ENCODE measurements at places on chromosomes 11 and 22.
A peak's percentile ranks its signal among the peaks of the same experiment; 100 is the strongest.

- DNase-seq = no peak
Measured at GRCh38 chr11:2667940-2668339, 31.9 kb downstream of the KCNQ1OT1 start.

GRCh38 chr11:862081-862661 lies 19.5 kb downstream of the TSPAN4 start:
- no peak for DNase-seq

GRCh38 chr22:18947905-18948304 lies 11.8 kb upstream of the PRODH start:
- DNase-seq = no peak

GRCh38 chr22:23144432-23144831 lies 845 bp upstream of the RAB36 start:
- no peak for DNase-seq

GRCh38 chr22:46929046-46929709 lies 166.7 kb downstream of the TBC1D22A start:
- DNase-seq = no peak

DNA sequence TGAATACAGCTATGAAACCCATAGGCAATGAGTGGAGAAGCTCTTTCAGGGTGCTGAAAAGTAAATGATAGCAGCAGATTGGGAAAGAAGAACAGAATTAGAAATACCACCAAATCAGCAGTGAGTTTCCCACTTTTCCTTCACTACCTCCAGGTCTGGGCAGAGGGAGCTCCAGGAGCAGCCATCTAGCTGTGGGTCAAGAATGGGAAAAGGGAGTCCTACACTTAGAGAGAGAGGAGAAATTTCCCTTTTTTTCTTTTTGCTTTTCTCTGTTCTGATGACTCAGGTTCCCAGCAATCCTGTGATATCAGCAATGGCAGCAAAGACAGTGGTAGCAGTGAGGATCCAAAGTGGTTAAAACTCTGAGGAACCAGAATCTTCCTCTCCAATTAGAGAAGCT lies 263.9 kb downstream of the NXPE2 start:
- DNase-seq = no peak

GRCh38 chr22:44146088-44146861 lies 34.5 kb upstream of the PARVG start:
- DNase-seq = no peak

GRCh38 chr22:42683578-42684283 lies 34.5 kb upstream of the CYB5R3 start:
- no peak for DNase-seq

- no peak for DNase-seq
Measured at GRCh38 chr11:48025293-48025983, 45.1 kb downstream of the PTPRJ start.

DNA sequence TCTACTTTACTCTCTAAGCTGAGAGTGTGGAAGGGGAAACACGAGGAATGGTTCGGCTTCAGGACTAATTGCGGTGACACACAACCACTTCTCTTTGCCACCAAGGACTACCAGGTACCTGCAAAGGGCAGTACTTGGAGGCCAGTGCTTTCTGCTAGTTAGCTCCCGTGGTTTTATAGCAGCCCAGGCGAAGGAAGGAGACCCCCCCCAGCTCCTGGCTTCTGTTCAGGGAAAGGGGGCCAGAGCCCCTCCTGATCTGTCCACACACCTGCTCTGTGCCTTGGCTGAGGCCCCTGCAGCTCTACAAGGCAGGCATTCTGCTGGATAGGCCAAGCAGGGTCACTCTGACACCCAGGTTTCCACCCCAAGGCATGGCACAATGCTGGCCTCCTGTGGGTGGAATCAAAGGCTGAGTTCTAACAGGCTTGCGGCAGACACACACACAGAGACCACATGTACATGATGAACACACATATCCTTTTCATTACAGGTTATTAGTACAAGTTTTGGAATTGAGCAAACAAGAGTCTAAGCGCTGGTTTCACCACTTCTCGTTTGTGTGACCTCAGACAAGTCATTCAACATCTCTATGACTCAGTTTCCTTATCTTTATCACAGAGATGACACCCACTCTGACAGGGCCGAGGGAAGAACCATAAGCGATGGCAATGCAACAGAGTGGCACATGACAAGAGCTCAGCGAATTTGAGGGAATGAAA lies 7.5 kb downstream of the SERPIND1 start:
- peak; percentile 82 for DNase-seq

GRCh38 chr11:73189315-73189714 lies 28.8 kb upstream of the P2RY2 start:
- DNase-seq = peak; percentile 87

DNA sequence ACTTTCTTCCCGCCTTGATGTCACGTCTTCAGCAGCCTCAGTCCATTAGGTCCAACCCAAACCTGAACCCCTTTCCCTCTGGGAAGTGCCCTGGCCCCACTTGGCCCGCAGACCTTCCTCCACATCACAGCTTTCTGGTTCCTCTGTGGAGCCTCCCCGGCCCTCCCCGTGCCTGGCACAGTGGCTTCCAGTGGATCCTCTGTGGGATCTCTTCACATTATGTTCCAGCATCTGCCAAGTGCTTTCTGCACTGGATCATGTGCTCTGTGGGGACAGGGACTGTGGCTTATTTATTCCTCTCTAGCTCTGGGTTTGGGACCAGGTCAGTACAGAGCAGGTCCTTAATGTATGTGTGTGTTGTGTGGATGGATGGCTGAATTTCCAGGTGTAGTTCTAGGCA lies 30.9 kb downstream of the POLR3H start:
- DNase-seq = no peak

DNA sequence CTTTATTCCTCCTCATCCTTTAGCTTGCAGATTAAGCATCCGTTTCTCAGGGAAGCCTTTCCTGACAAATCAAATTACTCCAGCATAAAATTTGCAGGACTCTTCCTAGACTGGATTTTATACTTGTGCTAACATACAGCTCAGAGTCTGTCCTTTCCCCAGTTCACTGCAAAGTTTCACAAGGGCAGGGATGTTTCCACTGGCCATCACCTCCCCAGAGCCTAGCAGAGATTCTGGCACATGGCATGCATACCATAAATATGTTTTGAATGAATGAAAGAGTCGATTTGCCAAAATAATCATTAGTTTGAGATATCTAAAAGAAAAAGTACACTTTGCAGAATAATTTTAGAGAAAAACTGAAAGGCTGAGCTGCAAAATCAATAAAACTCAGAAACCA lies 10.6 kb downstream of the MSANTD4 start:
- no peak for DNase-seq

DNA sequence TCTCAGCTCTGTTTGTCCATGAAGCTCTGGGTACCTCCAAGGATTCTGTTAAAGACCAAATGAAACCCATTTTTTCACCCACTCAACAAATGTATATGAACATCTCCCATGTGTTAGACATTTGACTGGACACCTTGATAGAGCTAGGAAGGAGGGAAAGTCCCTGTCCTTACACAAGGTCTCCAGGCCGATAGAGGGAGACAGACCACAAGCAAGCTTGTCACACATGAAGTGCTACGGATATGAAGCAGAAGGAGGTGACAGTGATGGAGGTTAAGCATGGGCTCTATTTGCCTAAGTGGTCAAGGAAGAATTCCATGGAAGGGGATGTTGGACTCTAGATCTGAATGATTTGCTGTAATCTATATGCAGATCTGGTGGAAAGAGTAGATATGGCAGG lies 138.5 kb downstream of the MYO18B start:
- no peak for DNase-seq

- no peak for DNase-seq
Measured at GRCh38 chr11:107496011-107496410, 38.4 kb upstream of the CWF19L2 start.

- DNase-seq = no peak
Measured at GRCh38 chr11:13503393-13503792, 7.6 kb upstream of the PTH start.

GRCh38 chr22:38843201-38843656 lies 599 bp downstream of the NPTXR start:
- DNase-seq = peak; percentile 80

GRCh38 chr11:47101406-47101805 lies 75.3 kb downstream of the ARFGAP2 start:
- no peak for DNase-seq

GRCh38 chr11:128568166-128568778 lies 19.1 kb downstream of the ETS1 start:
- DNase-seq = peak; percentile 64

- DNase-seq = peak; percentile 91
Measured at GRCh38 chr11:117072517-117073461, 25.4 kb downstream of the SIK3 start.

DNA sequence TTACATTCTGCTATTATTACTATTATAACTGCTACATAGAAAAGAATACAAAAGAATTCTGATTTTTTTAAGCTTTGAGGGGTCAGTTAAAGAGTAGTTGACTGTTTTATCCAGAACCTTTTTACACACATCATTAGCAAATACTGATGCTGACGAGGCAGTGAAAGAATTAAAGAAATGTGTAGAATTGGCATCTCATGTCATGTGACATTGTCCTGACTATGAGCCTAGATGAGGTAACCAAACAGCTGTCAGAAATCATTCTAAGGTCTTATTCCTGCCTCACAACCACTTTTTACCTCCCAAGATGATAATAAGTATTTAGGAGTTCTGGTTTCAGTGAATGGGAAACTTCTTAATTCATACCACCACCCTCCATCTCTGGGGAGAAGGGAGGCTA lies 121.0 kb downstream of the SLC1A2 start:
- DNase-seq = no peak

- DNase-seq = no peak
Measured at GRCh38 chr11:102560555-102561011, 30.0 kb upstream of the MMP7 start.

DNA sequence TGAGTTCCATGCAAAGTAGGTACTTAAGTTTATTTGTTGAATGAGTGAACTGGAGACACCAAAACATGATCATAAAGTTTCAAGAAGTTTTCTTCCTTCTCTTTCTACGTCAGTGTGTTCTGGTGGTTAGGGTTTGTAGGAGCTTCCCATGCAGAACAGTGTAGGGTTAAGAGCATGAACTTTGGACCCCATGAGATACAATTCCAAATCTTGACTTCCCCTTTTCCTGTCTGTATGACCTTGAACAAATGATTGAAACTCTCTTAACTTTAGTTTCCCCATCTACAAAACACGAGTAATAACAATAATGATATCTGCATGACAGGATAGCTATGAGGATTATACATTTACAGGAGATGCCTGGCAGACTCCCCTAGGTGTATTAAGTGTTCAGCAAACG lies 41.0 kb upstream of the TENM4 start:
- DNase-seq = no peak

DNA sequence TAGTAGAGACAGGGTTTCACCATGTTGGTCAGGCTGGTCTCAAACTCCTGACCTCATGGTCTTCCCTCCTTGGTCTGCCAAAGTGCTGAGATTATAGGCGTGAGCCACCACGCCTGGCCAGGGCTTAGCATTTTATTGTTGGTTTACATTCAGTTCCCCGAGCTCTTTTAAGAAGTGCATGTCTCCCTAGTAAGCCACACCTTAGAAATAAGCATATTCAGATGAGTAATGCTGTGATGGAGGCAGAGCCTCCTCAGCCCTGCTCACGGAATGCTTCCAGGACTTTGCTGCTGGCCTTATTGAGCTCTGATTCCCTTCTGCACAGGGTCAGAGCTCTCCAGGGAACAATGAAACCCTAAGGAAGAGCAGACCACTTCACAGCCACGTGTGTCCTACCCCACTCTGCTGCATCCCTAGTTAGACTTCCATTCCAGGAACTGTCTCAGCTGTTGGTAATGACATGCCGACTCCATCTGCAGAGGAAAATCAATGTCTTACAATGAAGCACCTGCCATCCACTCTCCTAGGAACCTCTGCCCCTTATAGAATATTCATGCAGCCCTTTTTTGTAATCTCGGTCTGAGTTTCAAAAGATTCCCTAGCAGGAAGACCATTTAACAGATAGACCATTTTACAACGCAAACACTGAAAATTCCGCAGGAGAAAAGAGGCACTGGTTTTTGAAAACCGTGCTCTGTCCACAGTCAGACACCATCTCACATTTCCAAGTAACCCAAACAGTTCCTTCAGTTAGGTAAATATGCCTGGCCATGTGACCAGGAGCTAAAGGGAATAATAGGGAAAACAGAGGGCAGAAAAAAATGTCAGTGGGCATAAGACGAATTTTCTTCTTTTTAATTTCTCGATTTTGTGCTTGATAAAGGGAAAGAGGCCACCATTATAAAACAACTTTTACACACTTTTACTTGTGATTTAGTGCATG lies 1.7 kb upstream of the JAM3 start:
- no peak for DNase-seq

GRCh38 chr22:28889478-28890024 lies 6.2 kb downstream of the ZNRF3 start:
- no peak for DNase-seq

GRCh38 chr11:73218106-73218829 lies at the start of gene P2RY2:
TSS of gene P2RY2 (plus strand) at chr11:73218281. CDS start at chr11:73234160, 15,879 bp downstream.
- peak; percentile 92 for DNase-seq

DNA sequence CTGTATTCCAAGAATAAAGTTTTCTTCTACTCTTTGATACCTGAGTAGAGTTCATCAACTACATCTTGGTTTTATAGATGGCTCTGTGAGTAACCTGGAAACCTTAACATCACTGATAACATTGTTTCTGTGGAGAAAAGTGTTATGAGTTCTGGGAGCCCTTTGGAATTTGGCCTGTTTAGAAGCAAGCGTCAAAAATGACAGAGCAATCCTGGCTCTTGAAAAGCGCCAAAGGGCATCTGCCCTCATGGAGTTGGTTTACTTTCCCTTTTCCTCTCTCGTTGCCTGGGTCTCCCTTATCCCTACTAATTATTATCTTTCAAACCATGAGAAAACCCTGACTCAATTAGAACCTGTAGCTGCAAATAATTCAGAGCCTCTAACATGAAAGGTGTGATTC lies 140.1 kb downstream of the DBX1 start:
- no peak for DNase-seq

DNA sequence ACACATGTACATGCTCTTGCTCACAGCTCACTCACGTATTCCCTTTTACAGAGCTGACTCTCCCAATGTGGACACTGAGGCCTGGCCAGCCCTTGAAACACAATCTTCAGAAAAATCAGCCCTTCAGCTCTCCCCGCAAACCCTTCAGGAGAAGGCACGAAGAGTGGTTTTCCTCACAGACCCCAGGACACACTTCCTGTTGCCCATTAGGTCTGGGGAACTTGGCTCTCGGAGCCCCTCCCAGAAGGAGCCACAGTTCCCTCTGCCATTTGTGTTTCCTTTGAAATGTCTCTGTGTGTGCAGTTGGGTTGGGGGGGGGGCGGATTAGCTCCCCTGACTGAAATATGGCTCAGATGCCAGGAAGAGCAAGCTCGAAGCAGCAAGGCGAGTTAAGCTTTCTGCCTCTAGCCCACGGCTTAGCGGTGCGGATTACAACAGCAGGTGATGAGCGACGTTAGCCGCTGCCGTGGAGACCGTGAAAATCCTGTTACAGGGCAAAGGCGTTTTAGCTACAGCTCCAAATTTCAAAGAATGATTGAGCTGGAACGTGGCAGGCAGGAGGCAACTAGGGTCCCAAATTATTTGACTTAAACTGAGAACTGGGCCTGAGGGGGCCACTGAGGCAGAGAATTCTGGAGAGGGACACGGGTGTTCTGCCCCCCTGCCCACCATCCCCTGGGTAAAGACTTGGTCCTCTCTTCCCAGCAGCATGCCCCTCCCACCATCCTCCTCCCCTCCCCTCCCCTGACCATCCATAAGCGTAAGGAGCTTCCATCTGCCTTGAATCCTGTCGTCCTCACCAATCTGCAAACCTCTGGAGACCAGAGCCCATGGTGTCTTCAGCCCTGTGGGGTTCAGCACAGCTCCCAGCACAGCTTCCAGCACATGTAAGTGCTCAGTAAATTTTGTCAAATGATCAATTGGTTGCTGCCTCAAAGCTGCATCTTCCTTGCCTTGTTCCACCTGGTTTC lies 598.6 kb downstream of the BUD13 start:
- no peak for DNase-seq

- no peak for DNase-seq
Measured at GRCh38 chr11:120893440-120894201, 130.3 kb upstream of the TBCEL start.

GRCh38 chr11:5366856-5367255 lies 15.5 kb downstream of the OR51B6 start:
- no peak for DNase-seq
